Regular cardiac myocyte (primary cell): ENCODE measurements at places on chromosomes 7 and 10. TPM values are rescaled to one million over a fixed set of nuclear protein-coding genes. Genes with fewer than 3 reads are reported as not detected.

SPDYE5 gene
- under 0.01 TPM in 1 of 2 replicates, not detected in the other for total RNA-seq

SPAM1 gene
- total RNA-seq: not detected in 2 replicates

OR6V1 gene
- total RNA-seq: not detected in 2 replicates

ACTL6B gene
- total RNA-seq: not detected in 2 replicates

CFAP46 gene
- under 0.01 and 0.19 TPM in 2 replicates for total RNA-seq

OR2A7 gene
- total RNA-seq: not detected in 2 replicates
